ENCODE measurements at places on chromosomes 1 and 21.

GRCh38 chr1:209870151-209870831, 42.5 kb downstream of the UTP25 start:
- DNase-seq = no peak

DNA sequence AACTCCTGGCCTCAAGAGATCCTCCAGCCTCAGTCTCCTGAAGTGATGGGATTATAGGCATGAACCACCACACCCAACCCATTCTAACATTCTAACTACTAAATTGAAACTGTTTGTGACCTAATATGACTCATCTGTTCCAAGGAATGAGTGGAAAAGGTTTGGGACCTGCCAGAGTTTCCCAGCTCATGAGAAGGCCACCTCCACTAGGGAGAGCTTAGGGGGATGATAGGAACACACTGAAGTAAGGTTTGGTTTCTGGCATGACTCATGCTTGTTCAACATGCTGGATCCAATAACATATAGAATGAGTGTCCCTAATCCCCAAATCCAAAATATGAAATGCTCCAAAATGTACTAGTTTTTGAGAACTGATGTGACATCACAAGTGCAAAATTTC, 18.9 kb upstream of the SCAF4 start:
- no peak for DNase-seq

GRCh38 chr1:171218661-171219060, 29.6 kb upstream of the FMO1 start:
- DNase-seq = no peak

DNA sequence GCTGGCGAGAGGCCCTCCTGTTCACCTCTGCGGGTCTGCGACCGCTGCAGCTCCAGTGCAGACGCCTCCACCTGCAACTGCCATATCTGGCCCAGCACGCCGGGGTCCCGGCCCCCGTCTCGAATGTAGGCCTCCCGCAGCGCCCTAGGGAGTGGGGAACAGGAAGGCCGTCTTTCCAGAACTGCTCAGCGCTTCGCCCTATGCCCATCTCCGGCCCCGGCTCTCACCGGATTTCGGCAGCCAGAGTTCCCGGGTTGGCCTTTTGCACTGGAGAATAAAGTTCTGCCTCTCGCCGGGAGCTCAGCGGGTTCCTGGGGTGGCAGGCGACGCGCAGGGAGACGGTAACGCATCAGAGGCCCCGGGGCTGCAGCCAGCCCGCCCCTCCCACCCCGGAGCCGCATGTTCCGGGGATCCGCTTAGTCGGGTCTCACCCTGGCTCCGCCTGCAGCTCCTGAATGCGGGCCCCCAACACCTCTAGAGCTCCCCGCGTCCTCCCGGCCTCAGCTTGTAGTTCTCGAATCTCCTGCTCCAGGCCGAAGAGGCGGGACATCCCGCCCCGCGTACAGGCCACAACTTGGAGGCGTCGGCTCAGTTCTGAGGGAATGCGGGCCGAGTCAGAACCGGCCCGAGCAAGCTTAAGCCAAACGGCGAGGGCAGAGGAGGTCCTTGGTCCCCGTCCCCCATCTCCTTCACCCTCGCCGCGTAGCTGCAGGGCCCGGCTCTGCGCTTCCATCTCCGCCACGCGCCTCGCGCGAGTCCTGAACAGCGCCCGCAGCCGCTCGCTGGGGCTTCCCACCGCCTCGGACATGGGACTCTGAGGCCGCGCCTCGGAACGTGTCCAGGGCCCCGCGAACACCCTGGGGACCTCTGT, 1.1 kb downstream of the CCDC17 start:
- DNase-seq = no peak

- no peak for DNase-seq
Observed at GRCh38 chr1:31828926-31829690, 13.3 kb upstream of the SPOCD1 start.

GRCh38 chr1:224448453-224449017, 13.9 kb upstream of the WDR26 start:
- DNase-seq = no peak
